ENCODE measurements at places on chromosomes 6 and 20.
A peak's percentile ranks its signal among the peaks of the same experiment; 100 is the strongest.

DNA sequence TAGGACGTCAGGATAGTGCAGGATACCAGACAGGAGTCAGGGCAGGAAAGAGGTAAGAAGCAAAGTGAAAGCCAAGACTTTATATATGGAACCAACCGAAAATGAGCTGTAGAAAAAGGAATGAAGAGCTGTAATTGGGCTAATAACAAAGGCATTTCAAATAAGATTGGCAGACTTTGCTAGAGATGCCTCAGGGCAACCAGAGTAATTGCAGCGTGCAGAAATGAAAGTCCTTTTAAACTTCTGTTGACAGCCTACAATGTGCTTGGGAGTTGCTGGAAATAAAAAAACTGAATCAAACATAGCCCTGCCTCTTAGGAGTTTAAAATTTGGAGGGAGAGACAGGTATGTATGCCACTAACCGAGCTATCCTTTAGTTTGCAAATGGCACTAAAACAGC, 56.4 kb upstream of the NKX2-4 start:
- no peak for DNase-seq

GRCh38 chr20:4979841-4980410, 21.4 kb downstream of the SLC23A2 start:
- no peak for DNase-seq

DNA sequence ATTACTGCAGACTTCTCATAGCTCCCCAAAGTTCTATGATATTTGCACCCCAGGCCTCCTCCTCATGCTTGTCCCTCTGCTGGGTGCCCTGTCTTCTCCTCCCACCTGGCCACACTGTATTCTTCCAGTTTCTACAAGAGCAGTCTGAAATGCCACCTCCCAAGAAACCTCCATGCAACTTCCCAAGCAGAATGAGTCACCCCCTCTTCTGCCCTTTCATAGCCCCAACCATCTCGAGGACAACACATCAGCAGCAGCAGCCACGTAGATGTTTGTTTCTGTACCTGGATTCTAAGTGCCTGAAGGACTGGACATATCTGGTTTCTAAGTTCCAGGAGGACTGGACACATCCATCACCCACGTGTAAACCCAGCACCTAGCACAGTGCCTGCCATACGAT, 6.6 kb upstream of the ULBP2 start:
- no peak for DNase-seq

DNA sequence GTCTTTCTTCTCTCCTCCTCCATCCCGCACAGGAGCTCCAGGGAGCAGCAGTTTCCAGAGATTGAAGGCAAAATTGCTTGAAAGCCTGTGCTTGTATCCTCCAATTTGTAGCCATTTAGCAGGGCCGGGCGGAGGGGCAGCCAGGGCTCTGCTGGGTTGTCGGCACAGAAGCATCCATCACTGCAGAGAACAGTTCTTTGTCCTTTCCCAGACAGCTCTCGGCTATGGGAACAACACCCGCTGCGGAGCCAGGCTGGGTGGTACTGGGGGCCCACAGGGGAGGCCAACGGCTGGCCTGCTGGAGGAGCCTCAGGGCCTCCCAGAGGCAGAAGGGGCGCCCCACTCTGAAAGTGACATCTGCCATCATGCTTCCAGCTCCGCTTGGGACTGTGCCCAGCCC, 7.8 kb downstream of the HRH3 start:
- DNase-seq, result no peak

GRCh38 chr20:49515586-49515985, 33.1 kb upstream of the KCNB1 start:
- no peak for DNase-seq

DNA sequence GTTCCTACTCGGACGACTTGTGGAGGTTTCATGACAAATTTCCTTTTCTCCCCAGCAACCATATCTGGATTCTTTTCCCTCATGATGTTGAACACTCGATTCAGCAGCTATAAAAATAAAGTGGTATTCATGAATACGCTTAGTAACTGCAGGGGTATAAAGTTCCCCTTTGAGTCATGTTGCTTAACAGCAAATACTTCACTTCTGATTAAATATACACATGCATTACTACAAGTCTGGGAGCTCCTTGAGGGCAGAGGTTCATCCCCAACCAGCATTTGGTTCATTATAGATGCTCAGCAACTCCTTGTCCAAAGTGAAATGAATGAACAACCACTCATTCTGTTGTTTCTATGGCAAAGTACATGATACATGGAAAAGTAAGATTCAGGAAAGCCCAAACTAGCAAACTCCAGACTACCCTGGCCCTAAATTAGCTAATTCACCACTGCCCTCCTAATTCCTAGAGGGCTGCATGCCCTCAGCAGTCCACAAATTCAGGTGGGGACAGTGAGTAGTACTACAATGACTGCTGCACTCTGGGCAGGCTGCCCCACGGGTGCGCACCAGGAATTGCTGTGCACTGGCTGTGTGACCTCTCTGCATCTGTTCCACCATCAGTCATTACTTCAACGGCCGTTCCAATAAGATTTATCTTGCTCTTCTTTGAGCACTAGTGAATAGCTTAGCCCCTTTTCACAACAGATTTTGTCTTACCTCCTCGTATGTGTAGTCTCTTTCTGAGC, 15.2 kb downstream of the EIF2S2 start:
- no peak for DNase-seq

GRCh38 chr6:127515234-127515793, 3.8 kb downstream of the MTCL3 start:
- peak; percentile 48 for DNase-seq

GRCh38 chr6:159487636-159488035, 205.4 kb downstream of the SOD2 start:
- DNase-seq, result peak; percentile 15

DNA sequence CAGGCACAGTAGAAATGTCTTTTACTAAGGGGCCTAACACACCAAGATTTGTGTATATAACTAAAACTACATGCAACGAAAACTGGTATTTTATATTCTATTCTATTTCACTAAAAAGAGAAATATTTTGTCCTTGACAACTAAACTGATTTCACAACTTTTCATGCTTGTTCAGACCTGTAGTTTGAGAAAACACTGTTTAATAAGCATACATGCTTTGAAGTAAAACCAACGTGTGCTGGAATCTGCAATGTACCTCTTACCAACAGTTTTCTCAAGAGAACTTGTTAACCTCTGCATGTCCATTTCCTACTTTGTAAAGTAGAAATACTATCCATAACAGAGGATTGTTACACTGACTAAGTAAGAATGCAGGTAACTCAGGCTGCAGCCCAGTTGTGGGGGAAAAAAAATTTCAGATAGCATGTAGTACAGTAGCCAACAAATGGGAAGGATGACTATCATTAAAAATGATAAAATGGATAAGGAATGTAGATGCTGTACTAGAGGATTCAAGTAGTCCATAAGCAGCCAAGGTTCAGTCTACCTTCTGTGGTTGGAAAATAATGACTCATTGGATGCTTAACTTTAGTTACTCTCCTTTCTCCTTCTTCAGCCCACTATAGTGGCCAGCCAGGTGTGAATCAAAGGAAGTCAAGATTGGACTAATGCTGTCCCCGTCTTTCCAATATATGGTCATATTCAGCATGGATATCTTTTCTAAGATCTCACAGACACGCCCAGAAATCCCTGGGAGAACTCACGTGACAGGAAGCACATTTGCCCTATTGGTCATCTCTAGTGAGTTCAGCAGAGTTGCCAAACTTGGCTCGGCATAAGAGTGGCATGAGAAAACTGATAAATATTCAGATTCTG, 65.2 kb downstream of the HFE start:
- DNase-seq, result no peak

DNA sequence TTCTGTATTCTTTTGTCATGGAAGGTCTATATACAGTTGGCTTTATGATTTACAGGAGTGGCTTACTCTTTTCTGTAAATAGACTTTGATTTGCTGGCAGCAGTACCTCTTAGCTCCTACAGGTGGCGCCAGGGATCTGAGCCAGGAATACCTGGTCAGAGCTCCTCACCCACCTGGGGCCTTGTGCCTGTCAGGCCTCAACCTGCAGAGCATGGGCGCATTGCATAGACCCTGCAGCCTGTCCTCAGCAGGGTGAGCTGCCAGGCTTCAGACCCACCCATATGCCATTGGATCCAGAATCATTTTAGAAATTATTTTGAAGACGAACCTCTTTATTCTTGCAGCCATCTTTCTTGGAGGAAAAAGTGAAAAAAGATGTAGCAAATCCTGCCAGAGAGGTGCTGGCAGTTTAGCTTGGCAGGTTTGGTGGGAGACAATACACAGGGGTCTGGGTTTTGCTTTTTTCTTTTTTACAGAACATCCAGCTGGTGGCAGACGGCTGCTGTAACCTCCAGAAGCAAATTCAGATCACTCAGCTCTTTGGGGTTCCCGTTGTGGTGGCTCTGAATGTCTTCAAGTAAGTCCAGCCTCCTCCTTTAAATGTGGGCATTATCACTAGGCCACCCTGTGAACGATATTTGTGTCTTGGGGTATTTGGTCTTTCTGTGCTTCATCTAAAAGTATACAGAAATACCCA, 149.1 kb downstream of the MTHFD1L start:
- peak; percentile 66 for DNase-seq

- no peak for DNase-seq
Observed at GRCh38 chr6:28240471-28240870, 11.6 kb downstream of the ZKSCAN4 start.

DNA sequence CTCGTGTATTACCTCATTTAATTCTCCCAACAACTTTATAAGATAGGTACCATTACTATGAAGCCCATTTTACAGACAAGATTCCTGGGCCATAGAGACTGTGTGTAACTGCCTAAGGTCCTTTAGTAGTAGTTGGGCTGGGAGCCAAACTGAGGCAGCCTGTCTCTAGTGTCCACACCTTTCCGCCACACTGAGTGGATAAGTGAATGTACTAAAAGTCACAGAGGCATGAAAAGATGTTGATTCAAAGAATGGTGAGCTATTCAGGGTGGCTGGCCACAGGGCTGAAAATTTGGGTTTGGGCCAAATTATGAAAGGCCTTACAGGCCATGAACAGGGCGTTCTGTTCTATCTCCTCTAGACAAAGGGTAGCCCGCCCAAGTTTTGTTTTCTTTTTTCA, 11.0 kb downstream of the CD24 start:
- DNase-seq, result no peak

GRCh38 chr20:38134427-38135270, 30.4 kb downstream of the TGM2 start:
- DNase-seq, result peak; percentile 67

DNA sequence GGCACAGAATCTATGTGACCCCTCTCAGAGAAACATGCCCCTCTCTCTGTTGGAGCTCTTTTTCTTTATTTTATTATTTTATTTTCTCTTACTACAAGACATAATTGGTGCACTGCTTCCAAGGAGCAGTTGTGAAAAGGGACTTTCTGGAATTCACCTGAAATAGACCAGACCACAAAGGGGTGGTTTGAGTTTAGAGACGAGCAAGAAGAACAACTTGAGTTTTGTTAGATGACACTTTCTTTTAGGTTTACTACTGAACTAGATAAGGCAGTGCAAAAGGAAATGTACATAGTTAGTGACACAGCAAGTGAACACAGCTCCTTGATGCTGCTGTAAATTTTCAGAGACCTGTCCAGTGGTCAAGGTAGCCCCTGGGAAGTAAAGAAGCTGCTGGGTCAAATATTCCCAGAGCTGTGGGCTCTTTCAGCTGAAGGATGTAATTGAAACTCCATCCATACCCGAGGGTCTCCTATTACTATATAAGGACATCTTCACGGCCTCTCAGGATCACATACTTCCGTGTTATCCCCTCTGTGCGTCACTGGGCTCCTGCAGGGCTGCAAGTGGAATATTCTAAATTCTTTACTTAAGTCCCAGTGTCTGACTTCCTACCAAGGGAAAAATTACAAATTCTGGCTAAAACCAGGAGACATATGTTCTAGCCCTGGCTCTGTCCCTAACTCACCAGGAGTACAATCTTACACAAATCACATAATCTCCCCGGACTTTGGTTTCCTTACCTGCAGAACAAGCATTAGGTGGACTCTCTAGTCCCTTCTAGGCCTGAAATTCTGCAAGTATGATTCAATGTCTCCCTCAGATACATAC, 69.1 kb upstream of the ADTRP start:
- DNase-seq, result peak; percentile 74

- peak; percentile 90 for DNase-seq
Observed at GRCh38 chr6:12064131-12064530, 52.0 kb downstream of the HIVEP1 start.

GRCh38 chr20:62063981-62064769, 1.5 kb downstream of the TAF4 start:
- DNase-seq, result no peak

GRCh38 chr6:139872665-139873064, 498.2 kb upstream of the CITED2 start:
- DNase-seq, result no peak

- no peak for DNase-seq
Observed at GRCh38 chr6:41901882-41902519, 6.8 kb upstream of the USP49 start.

GRCh38 chr6:109701774-109702173, 10.7 kb downstream of the FIG4 start:
- no peak for DNase-seq

DNA sequence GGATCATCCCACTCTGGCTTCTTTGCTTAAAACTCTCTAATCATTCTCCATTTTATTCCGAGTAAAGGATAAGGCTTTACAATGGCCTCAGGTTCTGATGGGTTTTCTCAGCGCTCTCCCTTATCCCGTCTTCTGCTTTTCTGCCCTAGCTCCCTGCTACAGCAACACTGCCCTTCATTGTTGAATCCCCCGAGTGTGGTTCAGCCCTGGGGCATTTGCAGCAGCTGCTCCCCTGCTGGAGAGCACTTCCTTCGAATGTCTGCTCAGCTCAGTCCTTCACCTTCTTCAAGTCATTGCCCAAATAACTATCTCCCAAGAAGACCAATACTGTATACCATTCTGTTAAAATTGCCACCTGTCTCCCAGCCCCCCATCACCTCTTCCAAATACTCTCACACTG, 111.8 kb downstream of the TBXT start:
- DNase-seq, result no peak

GRCh38 chr6:16748025-16748319, 13.3 kb downstream of the ATXN1 start:
- DNase-seq, result no peak

GRCh38 chr20:49283703-49284625, 6.1 kb upstream of the ZNFX1 start:
- no peak for DNase-seq

DNA sequence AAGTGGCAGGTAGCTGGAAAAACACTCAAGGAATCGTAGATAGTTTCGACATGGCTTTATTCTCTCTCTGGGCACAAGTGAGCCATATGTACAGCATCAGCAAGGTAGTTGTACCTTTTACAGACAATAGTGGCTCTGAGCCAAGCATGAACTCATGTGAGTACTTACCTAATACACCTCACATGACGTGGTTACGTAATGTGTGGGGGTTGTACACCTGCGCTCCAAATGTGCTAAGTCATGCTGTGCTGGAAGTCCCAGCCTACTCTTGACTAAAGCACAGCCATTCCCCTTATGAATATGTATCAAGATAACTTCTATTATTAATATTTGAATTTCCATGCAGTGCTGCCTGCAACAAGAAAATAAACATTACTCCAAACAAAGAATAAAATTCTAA, 78.8 kb upstream of the HMGN3 start:
- DNase-seq, result no peak

DNA sequence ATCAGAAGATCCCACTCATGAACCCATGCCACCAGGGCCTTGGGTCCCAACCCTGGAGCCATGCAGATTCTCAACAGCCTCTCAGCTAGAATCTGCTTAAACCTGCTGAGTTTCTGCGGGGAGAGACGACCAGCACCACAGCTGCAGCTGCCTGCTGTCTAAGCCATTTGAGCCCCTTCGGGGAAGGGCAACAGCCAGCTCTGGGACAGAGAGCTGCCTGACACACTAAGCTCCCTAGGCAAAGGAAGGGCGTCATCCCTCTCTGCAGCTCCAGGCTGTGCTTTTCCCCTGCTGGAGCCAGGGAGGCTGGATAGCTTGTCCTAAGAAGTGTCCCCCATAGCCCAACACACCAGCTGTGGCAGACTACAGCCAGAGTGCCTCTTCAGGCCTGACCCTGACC, 182.5 kb downstream of the OTOR start:
- DNase-seq, result no peak
